ENCODE measurements at places on chromosomes 1 and 21. TPM values are rescaled to one million over a fixed set of nuclear protein-coding genes. Genes with fewer than 3 reads are reported as not detected.
A peak's percentile ranks its signal among the peaks of the same experiment; 100 is the strongest.

DNA sequence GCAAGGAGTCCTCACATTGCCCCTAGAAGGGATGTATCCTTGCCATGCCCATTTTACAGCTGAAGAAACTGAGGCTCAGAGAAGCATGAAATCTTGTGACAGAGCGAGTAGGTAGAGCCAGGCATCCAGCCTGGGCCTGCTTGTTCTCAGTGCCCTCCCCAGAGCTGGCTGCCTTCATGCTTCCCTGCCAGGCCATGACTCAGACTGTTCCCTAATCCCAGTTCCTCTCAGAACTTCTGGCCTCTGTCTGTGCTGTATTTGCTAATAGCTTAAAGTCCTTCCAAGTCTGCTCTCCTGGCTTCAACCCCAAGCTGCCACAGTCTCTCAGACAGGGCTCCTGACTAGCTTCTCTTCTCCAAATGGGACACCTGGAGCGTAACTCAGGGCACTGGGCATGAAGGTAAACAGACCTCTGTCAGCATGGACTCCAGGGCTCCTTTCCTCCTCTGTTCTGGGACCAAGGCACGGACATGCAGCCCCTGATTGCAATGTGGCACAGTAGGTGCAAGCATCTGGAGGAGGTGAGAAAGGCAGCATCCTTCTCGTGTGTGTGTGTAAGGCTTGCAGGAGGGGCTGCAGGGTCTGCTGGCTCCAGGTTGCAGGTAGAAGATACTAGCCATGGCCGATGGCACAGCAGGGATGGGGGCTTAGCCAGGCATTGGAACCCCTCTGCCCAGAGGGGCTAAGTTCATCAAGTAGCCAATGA is 122.7 kb downstream of the HMGB4 start:
- ATAC-seq: peak; percentile 81

DNA sequence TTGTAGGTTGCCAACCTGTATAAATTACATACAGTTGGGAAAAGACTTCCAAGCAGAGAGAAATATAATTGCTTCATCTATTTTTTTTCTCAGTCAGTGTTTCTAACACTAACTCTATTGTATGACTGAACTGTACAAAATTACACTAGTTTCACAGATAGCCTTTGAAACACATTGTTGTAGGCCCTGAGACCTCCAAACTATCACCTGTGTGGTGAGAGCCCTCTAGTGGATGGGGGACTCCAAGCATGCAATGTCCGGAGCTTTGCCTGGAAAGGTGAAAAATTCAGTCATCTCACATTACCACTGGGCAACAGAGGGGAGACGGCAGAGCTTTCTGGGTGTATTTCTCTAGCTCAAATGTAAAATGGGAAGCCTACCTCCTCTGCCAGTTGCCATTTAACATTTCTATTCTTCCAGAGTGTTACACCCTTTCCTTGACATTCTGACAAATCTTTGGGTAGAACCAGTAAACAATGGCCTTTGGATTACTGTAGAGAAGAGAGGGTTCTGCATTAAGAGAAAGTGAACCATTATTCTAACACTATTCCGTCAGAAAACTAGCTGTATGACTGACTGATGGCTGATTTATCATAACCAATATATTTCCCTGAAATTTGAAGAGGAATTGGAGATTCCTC is 212.2 kb downstream of the LYPLAL1 start:
- no peak for ATAC-seq

OXCT2 gene
- 1.8 TPM for total RNA-seq

SH2D1B gene
- not detected for total RNA-seq

PDPN gene
- 14.6 TPM for total RNA-seq

GRCh38 chr1:234106032-234106431 is 201.6 kb downstream of the SLC35F3 start:
- no peak for ATAC-seq

MX2 gene
- 16.3 TPM for total RNA-seq

S100A1 gene
- 2.8 TPM for total RNA-seq

DNA sequence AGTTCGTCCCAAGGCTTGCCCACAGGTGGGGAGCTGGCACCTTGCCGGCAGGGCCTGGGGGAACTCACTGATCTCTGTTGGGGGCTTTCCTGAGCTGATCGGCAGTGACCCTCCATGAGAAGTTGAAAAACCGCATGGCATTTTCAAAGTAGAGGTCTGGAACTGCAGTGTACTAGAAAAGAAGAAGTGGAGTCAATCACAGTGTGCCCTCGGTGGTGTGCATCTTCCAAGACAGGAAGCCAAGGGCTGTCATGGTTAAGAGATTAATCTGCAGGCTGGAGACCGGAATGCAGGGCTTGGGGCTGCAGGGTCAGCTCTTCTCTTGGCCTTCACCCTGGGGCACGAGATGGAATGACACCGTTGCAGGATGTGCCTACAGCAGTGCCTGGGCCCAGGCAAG is 56.8 kb downstream of the ECE1 start:
- ATAC-seq: no peak

GRCh38 chr1:9404117-9404914 is 111.6 kb downstream of the SPSB1 start:
- ATAC-seq: no peak

GRCh38 chr1:24643363-24644099 is 429 bp downstream of the SRRM1 start:
- ATAC-seq: peak; percentile 13

DNA sequence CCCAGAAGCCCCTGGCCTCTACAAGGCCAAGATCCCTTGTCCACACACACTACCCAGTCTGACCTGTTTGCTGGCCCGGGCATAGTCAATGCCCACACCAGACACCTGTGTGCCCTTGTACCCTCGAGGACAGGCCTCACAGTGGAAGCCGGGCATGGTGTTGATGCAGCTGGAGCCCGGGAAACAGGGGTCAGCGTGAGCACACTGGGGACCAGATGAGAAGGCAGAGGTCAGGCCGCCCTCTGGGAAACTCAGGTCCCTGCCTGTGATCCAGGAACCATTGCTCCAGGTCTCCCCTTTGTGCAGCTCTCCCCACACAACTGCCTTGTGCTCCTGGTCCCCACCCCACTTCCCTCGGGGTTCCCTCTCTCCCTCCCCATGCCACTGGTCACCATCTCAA is 5.5 kb downstream of the THBS3 start:
- ATAC-seq: no peak

NUP210L gene
- total RNA-seq: not detected

SGIP1 gene
- total RNA-seq: 8.6 TPM

PLA2G2F gene
- total RNA-seq: not detected

ZNF672 gene
- 43.1 TPM for total RNA-seq

DNA sequence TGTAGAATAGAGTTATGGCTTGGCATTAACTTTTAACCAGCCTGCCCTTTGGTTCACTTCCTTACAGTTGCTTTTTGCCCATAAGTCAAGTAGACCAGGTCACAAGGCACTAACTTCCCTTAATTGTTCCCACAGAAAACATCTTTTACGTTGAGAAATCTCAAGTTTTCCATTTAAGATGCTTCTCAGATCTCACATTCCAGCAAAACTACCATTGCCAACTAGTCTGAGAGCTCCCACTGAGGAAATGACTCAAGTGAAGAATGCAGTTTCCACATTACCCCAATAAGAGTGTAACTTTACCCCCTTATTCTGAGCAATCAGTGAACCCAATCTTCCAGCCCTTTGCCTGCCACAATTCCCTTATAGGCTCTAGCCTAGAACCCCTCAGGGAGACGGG is 502.2 kb upstream of the OLFM3 start:
- ATAC-seq: no peak

SEC16B gene
- 3.1 TPM for total RNA-seq

GRCh38 chr1:34425785-34426184 is 249.1 kb downstream of the C1orf94 start:
- no peak for ATAC-seq

- no peak for ATAC-seq
Observed at GRCh38 chr1:41626146-41626545, 141.7 kb upstream of the EDN2 start.

- ATAC-seq: no peak
Observed at GRCh38 chr1:32868085-32868484, 2.6 kb downstream of the FNDC5 start.

PRRC2C gene
- 70.4 TPM for total RNA-seq

- peak; percentile 70 for ATAC-seq
Observed at GRCh38 chr1:231803353-231803752, 176.8 kb downstream of the DISC1 start.

DNA sequence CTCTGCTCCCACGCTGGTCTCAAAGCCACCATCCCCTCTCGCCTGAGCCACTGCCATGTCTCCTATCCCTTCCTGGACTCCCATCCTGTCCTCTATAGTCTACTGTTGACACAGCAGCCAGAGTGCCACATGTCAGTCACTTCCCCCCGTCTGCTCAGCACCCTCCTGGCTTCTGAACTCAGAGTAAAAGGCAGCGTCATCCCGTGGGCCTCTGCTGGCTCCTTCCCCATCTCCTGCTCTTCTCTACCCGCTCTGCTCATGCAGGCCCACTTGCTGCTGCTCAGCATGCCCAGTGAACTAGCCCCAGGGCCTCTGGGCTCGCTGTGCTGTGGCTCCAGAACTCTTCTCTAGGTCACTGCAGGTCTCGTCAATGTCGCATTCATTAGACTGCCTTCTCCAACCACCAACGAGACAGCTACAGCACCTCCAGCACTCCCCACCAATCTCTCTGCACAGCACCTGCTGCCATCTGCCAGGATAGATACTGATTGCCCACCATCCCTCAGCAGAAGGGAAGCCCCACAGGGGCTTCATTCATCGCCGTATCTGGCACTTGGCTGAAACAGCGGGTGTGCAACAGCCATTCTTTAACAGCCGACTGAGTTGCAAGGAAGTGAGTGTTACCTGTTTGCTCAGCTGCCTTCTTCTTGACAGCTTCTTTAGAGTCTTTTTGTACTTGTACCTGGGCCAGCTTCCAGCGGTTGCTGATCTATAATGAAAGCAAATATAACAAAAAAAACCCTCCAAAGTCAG is 11.8 kb upstream of the SRM start:
- ATAC-seq: no peak

LRRC3 gene
- total RNA-seq: 7.8 TPM

KRTAP13-1 gene
- not detected for total RNA-seq

GRCh38 chr1:2584686-2585317 is 1.8 kb upstream of the PRXL2B start:
- ATAC-seq: no peak

GRCh38 chr1:234776876-234777855 is 167.2 kb upstream of the IRF2BP2 start:
- ATAC-seq: no peak

DNA sequence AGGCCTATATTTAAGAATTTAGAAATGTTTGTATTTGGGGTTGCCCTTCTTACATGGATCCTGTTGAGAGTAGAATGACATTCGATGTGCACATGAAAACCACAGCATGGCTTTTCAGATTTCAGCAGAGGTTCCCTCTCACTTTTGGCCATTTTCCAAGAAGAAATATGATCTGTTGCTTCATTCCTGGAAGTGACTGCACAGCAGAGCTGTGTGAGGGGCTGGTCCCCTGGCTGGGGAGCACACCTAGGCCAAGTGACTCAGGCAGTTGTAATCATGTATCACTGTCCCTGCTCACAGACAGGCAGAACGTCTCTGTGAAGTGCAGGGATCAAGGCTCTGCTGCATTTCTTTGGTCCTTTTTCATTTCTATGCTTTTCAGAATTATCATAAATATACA is 32.3 kb downstream of the AGT start:
- ATAC-seq: peak; percentile 79

- no peak for ATAC-seq
Observed at GRCh38 chr1:76160225-76160624, 85.7 kb downstream of the ST6GALNAC3 start.

CR1L gene
- total RNA-seq: not detected

- peak; percentile 39 for ATAC-seq
Observed at GRCh38 chr1:42944246-42944928, 14.3 kb downstream of the SLC2A1 start.

MAGOH gene
- 35.1 TPM for total RNA-seq

PPM1J gene
- 2.8 TPM for total RNA-seq

DNA sequence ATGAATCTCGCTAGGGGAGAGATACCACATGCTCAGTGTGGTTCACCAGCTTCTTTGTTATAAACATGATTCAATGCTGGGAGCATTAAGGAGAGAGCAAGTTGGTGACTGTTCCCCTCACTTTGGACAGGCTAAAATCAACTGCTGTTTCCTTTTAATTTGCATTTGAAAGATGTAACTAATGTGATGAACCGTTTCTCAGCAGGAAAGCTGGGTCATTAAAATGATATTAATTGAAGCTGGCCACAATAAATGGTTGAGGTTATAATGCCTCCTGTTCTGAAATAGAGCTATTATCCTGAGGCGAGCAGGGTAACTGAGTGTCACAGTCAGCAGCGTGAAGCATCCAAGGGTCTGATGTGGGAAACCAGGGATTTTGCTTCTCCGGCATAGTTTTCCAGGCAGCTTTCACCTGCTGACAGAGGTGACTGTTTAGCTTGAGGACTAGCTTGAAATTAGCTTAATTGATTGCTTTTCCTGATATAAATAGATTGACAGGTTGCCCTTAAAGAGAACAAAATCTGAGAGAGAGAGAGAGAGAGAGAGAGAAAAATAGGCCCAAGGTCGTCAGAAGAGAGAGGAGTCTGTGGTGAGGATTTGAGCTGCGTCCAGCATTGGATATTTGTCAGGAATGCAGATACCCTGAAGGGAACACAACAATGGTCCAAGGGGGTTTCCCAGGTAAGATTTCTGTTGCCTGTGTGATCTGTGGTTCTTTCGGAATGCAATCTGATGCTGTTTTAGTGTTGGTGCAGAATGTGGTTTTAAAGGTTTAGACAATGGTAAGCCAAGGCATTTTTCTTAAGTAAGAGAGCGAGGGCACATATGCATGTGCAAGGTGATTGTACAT is 209.7 kb downstream of the PATJ start:
- no peak for ATAC-seq

GRCh38 chr1:16441282-16441665 is 750 bp downstream of the NECAP2 start:
- no peak for ATAC-seq

C1QB gene
- total RNA-seq: 607 TPM

- ATAC-seq: peak; percentile 5
Observed at GRCh38 chr1:9652379-9653209, 1.1 kb downstream of the PIK3CD start.

GRCh38 chr1:3968851-3969250 is 68.8 kb upstream of the C1orf174 start:
- no peak for ATAC-seq

CHODL gene
- 0.77 TPM for total RNA-seq

NEXN gene
- total RNA-seq: 142 TPM

FAM163A gene
- not detected for total RNA-seq
